Activated T-cell treated with anti-CD3 and anti-CD28 coated beads, Interleukin-2, amount 50 U/mL, for 72 hours (primary cell): ENCODE measurements at places on chromosomes 5 and 9. TPM values are rescaled to one million over a fixed set of nuclear protein-coding genes. Genes with fewer than 3 reads are reported as not detected.

GRCh38 chr5:6674421-6674820 lies 38.8 kb upstream of the TENT4A start:
- H3K4me3 ChIP-seq, result no peak overlapping the region
- peaks cover 7% of the 10 kb centered on the region for H3K36me3 ChIP-seq
- DNase-seq, result no peak
- no peaks in the 10 kb centered on the region for H3K4me1 ChIP-seq

FAM151B gene
- total RNA-seq, result 0.35 TPM

DNA sequence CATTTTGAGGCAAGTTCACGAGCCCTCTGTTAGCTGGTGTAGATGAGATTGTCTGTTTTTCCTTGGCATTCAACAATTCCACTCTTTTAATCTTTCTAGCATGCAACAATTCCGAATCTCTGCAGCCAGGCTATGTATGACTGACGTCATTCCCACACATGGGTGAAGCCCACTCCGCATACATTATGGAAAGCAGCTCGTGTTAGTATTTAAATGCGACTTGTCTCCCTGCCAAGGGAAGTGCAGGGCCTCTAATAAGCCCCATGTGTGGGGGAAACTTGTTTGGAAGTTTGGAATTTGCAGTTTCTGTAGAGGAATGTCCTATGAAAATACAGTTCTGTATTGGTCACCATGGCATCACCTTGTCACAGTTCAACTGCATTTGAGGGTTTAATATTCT lies 146.0 kb upstream of the FBXL7 start:
- no peaks in the 10 kb centered on the region for H3K36me3 ChIP-seq
- no peak overlapping the region for H3K4me3 ChIP-seq
- no peaks in the 10 kb centered on the region for H3K27me3 ChIP-seq

DDX4 gene
- 1.1 TPM for total RNA-seq
